ENCODE measurements at places on chromosomes 4 and X.

GRCh38 chr4:120718979-120719566, 203.5 kb downstream of the PRDM5 start:
- no peak for DNase-seq

- peak; percentile 67 for DNase-seq
Measured at GRCh38 chrX:9530848-9531274, 66.0 kb downstream of the TBL1X start.

DNA sequence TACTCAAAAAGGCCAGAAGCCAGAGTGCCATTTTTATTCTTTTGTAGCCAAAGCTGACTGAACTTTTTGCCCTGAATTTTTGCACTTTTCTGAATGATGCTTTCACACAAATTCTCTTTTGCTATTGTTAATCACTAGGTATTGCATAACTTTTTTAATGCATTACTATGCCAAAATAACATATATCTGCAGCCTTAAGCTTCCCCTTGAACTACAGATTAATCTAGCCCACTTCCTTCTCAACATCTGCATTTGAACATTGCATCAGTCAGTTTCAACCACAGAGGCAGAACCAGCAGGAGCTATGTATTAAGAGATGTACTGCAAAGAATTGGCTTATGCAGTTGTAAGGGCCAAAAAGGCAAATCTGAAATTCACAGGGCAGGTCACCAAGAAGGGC, 197.6 kb upstream of the GYPA start:
- peak; percentile 51 for DNase-seq

DNA sequence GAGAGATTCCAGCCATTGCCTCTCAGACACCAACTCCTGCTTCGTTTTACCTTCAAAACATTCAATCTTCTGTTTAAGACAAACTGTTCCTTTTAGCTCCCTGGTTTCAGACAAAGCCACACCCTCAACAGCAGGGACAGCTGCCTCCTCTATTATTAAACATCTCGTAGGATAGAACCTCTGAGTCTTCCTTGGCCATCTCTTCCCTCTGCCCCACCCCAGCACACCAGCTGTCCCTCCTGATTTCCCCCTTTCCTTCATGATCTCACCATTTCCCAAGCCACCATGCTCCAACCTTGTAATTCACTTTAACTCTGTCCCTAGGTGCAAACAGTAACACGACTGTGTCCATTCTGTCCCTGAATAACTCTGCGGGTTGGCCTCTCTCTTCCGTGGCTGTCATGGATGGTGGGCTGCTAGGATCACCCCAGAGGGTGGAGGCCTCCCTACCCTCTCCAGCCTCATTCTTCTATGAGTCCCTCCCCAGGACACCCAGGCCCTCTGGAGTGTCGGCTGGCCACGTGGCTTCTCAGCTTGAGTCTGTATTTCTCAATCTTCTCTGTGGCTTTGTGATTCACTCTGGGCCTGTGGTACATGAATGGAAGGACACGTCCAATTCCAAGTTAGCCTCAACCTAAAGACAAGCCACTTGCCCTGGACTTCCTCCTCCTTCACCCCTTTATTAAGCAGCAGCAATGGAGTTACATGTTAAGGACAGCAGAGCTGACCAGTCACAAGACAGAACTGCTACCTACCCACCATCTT, 349.9 kb downstream of the FBXW7 start:
- DNase-seq, result no peak
